Cortex of kidney (tissue), 1 donor: ENCODE measurements at places on chromosomes 7 and 10.

DNA sequence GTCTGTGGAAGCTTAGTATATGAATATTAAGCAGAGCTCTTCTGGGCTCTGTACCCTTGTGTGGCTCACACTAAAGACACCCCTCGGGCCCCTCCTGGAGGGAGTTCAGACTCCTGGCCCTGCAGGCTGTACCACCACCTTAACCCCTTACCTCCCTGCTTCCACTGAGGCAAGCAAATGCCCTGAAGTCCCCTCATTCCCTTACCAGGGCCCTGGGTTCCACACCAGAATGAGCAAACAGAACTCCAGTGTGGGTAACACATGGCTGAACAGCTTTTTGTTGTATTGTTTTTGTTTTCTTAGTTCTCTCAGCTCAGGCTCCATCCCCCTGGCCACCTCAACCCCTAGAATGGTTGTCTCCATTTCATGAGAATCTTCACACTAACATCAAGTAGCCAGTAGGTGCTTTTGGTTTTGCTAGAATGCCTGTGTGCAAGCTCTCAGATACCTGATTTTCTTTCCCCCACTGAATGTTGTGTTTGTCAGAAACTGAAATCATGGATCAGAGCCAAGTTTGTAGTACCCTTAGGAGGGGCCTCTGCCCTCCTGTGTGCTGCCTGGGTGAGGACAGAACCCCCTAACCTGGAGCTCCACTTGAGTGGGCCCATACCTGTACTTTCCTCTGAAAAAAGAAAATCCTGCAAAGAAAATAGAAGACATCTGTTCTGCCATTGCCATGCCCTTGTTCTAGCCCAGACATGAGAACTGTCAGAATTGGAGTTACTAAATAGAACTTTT lies 2.8 kb upstream of the WAPL start:
- DNase-seq: no peak

GRCh38 chr10:45420453-45421192 lies 46.6 kb downstream of the ALOX5 start:
- DNase-seq: no peak

GRCh38 chr7:158809596-158809995 lies 19.7 kb downstream of the ESYT2 start:
- no peak for DNase-seq

DNA sequence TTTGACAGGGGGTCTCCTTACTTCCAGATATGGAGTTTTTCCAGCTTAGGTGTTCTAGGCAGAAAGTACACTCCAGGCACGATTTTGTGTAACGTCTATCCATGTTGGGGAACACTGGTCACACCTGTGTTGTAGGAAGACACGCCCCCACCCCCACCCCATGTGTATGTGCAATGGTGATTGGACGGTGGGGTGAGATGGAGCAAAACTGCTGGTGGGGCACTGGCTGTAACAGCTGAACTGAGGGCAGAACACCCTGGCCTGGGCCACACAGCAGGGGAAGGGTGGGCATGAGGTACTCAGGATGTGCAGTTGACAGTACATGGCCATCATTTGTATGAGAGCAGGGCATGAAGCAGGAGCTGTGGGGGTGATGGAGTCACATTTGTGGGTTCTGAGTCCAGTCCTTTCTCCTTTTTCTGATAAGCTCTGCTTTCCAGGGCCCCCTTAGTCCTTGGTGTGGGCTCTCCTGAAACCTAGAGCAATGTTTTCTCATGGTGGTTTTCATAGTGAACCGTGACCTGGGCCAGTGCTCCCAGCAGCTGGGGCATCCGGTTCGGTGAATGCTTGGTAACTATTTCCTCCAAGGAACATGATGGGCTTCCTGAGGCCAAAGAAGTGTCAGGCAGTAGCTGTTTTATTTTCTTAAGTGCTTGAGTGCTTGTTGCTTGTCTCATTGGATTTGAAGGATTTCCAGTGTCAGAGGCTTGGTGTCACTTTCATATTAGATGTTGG lies 63.4 kb upstream of the AQP1 start:
- no peak for DNase-seq

- DNase-seq: no peak
These were observed 554.8 kb downstream of the SORCS1 start for GRCh38 chr10:106609470-106610266.

DNA sequence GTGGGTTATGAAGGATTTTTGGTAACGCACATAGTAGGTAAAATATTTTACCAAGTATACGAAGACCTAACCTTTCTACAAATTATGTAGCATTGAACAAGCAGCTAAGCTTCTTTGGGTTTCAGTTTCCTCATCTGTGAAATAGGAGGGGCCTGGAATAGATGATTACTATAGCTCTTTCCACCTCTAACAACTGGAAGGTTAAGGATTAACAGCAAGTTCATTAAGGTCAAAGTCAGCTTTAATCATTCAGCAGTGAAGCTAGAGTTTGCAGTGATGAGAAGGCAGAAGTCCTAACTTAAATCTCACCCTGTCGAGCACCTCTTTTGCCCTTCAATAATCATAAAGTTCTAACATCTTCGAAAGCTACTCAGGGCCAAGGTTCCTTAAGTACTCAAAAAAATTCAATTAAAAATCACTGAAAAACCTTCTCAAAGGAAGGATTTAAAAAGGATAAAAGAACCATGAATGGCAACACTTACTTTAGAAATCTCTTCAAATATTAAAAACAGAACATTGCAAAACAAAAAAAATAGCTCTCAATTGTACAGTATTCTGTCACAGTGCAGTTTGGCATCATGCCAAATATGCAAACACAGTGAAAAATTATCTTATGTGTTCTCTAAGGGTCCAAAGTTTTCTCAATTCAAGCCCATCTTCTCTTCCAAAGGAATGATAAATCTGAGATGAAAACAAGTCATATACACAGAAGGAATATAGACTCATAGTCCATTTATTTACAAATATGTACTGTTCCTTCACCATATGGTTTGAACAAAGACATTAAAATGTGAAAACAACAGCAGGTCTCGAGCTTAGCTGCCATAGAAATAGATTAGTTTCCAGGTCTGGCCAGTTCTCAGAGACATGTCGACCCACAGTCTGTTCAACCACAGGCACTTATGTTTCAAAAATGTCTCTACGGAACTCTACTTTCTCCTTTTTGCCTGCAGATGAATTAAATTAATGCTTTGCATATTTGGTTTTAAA lies 152.0 kb upstream of the SLC13A1 start:
- DNase-seq: no peak

GRCh38 chr7:36021367-36021766 lies 131.7 kb upstream of the EEPD1 start:
- DNase-seq: no peak

DNA sequence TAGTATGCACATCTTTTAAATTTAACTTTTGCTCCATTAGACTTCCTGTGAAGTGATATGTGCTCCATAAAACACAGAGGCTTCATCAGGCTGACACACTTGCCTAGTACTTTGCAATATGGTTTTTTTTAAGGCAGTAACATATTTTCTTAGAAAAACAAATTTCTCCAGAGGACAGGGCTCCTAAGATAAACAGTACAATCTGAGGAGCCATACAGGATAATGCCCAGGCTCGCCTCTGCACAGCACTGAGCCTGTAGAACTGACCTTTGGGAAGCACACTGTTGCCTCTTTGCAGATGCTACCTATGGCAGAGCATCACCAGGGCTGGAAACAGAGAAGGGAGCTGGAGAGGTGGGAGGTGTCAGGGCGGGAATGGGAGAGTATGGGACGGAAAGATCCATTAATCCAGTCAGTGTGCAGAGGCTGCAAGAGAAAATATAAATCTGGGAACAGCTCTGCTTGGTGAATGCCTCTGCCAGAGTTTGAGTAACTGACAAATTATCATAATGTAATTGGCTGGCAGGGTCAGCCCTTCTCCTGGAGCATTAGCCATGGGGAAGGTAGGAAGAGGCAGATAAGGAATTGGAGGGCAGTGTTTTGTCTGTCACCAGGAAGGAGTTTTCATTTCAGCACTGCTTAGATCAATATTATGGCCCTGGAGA lies 132.3 kb downstream of the CREB5 start:
- no peak for DNase-seq

- DNase-seq: no peak
These were observed 67.3 kb upstream of the SHH start for GRCh38 chr7:155879592-155879991.

DNA sequence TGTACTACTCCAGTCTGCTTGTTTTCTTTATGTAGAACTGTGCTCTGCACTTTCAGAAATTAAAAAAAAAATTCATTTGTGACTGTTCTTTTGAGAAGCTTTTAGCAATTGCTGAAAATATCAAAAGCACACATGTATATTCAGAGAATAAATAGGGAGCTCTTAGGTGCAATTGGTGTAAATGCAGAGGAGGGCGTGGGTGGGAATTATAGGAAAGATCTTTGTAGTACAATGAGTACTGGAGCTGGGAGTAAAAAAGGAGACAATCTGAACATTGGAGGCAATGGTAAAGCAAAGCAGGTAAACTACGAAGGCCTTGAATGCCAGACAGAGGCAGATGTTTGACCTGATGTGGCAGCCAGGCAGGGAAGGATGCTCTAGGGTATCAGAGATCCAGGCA lies 267.5 kb downstream of the SORCS3 start:
- DNase-seq: no peak

DNA sequence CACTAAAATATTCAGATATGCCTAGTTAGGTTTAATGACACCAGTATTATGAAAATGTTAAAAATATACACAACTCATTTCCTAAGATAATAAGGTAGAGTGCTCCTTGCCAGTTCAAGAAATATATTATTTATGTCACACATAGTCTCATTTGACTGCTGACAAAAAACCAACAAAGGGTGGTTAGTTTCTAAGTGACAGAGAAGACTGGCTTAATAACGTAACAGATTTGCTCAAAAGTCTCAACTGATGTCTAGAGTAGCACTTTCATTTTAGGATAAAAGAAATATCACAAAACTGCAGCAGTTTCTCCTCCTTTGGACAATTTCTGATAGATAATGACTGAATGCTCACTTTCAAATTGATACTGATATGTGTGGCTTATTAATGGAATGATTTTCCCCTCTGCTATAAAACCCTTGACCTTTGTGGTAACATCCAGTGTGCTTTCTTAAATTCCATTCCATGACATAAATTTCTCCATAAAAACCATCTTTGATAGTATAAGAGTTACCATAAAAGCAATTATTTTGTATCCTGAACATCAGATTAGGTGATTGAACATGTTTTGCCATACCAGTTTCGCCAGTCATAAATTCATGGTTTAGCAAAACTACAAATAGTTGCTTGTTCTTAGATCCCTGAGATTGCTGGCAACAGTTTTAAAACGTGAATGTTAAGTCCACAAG lies 94.2 kb downstream of the NRBF2 start:
- no peak for DNase-seq

DNA sequence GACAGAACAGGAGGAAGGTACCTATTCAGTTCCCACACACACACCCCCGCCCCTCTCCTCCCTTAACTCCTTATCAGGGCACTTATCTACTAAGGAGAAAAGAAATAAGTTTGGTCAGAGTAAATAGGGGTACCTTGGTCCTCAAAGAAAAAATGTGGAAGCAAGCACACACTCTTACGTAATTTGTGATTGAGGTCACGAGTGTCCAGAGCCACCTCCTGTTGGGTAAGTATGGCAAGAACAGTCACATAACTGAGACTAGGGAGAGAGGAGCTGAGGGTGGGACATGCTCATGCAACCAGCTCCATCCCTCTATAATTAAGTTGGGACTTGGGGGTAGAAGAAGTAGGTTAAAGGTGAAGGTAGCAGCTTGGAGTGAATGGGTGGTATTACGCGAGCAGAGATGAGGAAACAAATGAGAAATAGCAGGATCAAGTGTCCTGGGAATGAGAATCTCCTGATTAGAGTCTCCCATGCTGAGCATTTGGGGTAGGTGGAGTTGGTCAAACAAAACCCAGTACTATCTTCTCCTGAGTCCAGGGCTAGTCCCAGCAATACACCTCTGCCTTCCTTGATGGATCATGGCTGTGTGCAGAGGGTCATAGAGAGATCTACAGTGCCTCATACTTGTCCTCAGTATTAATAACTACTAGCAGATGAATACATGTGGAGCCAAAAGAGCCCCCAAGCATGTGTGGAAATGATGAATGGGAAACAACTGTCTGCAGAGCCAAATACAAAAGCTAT lies 77.1 kb downstream of the GSAP start:
- DNase-seq: no peak

DNA sequence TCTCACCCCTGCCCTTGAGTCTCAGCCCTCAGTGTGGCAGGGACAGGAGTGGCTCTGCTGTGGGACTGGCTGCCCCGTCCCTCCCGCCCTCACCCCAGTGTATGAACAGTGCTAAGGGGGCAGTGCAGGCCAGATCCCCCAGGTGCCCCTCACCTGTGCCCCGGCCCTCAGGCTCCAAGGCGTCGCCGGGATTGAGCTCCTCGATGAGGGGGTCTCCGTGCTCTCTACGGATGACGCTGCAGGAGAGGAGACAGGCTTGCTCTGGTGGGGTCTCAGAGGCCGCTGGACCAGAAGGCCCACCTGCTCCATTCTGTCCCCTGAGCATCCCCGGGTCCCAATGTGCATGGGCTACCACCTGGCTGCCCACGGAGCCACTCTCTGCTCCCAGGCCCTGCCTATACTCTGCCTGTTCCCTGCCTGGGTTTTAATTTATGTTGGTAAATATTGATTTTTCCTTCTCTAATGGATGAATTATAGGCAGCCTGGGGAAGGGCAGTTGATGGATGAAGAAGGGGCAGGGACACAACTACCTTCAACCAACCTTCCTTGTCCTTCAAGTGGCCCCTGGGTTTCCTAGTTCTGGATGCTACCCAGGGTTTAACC lies 47.2 kb downstream of the GOLGA7B start:
- no peak for DNase-seq

GRCh38 chr10:88730864-88731263 lies 24.8 kb downstream of the LIPK start:
- DNase-seq: no peak
